Foreskin keratinocyte (primary cell): ENCODE measurements at places on chromosomes 5 and 9. TPM values are rescaled to one million over a fixed set of nuclear protein-coding genes. Genes with fewer than 3 reads are reported as not detected.

ABO gene
- polyA plus RNA-seq: not detected in 2 replicates

ENTPD2 gene
- 1.4 and 1.6 TPM in 2 replicates for polyA plus RNA-seq

GTF2H2 gene
- polyA plus RNA-seq: 9.4 and 13.6 TPM in 2 replicates

LTC4S gene
- polyA plus RNA-seq: 0.58 and 0.80 TPM in 2 replicates

CCL28 gene
- polyA plus RNA-seq: 1.1 and 1.3 TPM in 2 replicates

SHC3 gene
- polyA plus RNA-seq: 0.01 and 0.07 TPM in 2 replicates
